GM23338 (cell line): ENCODE measurements at places on chromosomes 7 and 10.

DNA sequence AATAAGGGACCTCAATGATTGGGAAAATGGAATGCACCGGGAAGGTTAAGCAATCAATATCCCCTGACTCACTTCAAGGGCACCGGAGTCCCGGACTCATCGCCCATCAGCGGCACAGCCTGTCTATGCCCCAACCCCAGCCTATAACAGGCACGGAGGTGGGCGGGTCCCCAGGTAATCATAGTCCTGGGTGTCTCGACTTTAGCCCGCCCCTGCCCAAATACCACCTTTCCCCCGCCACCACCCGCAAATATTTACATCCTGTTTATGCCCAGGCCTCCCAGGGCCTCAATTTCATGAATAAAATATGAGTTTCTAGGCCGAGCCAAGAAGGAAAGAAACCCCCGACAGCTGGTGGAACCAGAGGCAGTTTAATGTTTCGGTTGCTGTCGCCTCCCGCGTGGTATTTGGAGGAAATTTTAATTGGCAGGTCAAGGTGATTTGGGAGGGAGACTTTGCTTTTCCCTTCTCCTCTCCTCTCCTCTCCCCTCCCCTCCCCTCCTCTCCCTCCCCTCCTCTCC, 15.6 kb upstream of the RFC2 start:
- peak overlapping the region; percentile 85 for H3K27ac ChIP-seq
- H3K4me3 ChIP-seq = peak overlapping the region; percentile 48
- no peaks in the 10 kb centered on the region for H3K36me3 ChIP-seq
- peak; percentile 98 for DNase-seq

- no peak overlapping the region for H3K4me3 ChIP-seq
- H3K36me3 ChIP-seq = no peaks in the 10 kb centered on the region
- peak overlapping the region; percentile 97 for H3K27ac ChIP-seq
- DNase-seq = peak; percentile 76
Observed at GRCh38 chr7:42224391-42225003, 12.5 kb downstream of the GLI3 start.

DNA sequence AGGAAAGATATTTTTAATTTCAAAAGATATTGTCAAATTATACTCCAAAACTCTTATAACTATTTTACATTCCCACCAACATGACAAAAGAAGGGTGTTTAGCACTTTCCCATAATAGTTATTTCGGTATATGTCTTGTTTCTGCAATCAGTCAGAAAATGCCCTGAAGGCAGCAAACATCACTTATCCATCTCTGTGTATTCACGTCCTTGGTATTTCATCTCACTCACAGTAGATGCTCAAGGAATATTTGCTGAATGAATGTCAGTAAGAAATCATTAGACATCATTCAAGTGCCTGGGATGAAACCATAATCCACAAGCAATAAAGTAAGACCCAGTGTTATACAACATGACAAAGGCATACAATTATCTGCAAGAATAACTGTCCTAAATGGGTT, 112.7 kb downstream of the GFRA1 start:
- H3K27me3 ChIP-seq = no peaks in the 10 kb centered on the region
- DNase-seq = no peak
- H3K36me3 ChIP-seq = peaks cover 2% of the 10 kb centered on the region; the same call in 1 of the 2 replicates
- no peak overlapping the region for H3K27ac ChIP-seq

GRCh38 chr7:27765841-27766240, 25.9 kb downstream of the TAX1BP1 start:
- H3K36me3 ChIP-seq = no peaks in the 10 kb centered on the region
- DNase-seq = no peak
- H3K4me3 ChIP-seq = no peak overlapping the region
- H3K27me3 ChIP-seq = no peaks in the 10 kb centered on the region

DNA sequence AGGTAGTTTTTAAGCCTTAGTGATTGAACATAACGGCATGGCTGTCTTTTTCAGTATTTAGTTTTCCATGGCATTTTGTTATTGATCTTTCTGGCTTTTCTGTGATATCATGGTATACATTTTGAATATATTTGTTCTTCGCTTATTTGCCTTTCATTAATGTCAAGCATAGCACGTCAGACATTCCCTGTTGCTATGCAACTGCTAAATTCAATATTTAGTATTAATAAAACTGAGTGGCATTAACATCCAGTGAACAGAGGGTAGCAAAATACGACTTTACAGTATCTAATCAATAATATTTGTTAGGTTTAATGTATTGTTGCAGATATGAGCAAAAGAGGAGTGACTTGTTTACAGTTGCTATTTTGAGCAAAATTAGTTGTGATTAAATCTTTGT, 72.5 kb downstream of the LCOR start:
- no peak for DNase-seq
- no peak overlapping the region for H3K4me3 ChIP-seq
- H3K27ac ChIP-seq = no peak overlapping the region

DNA sequence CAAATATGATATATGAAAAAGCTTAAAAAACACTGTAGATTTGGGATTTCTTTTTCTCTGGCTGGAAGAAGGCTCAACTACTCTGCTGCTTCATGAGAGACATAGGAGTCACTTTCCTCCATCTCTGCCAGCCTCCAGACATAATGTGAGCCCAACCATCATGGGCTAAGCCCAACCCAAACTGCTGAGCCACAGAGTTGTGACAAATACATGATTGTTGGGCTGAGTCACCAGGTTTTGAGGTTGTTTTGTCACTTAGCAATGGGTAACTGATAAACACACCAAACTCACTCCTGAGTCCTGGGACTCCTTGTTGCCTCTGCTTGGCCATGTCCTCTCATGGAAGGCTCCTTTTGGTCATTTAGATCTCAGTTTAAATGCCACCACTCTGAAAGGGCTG, 381.8 kb upstream of the FZD8 start:
- H3K27me3 ChIP-seq = no peaks in the 10 kb centered on the region
- no peak overlapping the region for H3K4me3 ChIP-seq
- H3K27ac ChIP-seq = no peak overlapping the region
- no peaks in the 10 kb centered on the region for H3K36me3 ChIP-seq
- peak; percentile 7 for DNase-seq
